ENCODE measurements at places on chromosomes 3 and 15.

- no peak for DNase-seq
Measured at GRCh38 chr3:6204891-6205290, 656.0 kb upstream of the GRM7 start.

- peak; percentile 27 for DNase-seq
Measured at GRCh38 chr15:57143511-57144078, 225.2 kb downstream of the TCF12 start.

DNA sequence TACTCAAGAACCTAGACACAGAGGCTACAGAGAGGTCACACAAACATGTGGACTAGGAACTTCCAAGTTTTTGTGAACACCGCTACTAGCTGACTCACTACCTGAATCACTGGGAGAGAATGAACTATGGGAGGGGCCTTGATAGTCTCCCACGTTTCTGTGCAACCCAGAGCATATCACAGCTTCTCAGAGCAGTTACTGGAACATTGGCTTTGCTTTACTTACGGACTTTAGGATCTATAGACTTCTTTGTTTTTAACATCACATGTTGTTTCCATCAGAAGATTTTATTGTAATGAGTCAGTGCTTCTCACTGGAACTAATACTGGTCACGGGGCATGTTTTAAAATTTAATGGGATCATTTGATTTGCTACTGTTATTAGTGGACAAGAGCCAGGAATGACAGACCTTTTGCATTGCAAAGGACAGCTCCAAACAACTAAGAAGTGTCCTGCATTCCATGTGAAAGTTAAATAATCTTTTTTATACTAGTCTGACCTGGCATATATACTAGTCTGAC is 35.6 kb downstream of the RTP4 start:
- DNase-seq = no peak

GRCh38 chr3:155178810-155179436 is 98.8 kb downstream of the MME start:
- no peak for DNase-seq

GRCh38 chr15:101053261-101053660 is 134.1 kb downstream of the LRRK1 start:
- DNase-seq = no peak

- no peak for DNase-seq
Measured at GRCh38 chr3:43048470-43048869, 57.4 kb downstream of the POMGNT2 start.

DNA sequence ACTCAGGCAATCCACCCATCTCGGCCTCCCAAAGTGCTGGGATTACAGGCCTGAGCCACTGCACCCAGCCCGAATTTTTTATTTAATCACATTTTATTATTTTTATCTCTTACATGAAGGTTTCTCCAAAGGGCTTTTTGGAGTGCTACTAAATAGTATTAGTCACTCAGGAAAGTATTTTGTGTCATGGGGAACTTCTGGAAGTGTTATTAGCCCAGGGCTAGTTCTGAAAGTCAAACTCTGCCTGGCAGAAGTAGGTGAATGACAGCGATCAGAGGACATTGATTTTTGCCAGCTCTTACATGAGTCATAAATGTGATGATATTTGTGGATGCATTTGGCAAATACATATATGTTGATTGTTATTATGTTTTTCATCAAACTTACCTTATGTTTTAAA is 48.7 kb downstream of the ZPLD1 start:
- no peak for DNase-seq

DNA sequence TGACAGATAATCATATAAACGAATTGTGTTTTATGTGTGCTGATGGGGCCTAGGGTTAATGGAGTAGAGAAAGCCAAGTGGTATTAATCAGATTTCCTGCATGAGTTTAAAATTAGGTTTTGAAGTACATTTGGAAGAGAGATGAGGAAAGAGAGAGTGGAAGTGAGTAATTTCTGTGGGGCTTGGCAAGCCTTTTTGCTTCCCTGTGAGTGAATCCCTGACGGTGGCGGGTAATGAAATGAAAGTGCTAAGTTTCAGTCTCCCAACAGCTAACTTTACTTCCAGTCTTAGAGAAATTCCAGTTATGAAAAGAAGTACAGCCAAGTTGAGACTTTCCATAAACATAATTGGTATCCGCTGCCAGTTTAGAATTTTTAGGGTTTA is 139.4 kb downstream of the BBX start:
- DNase-seq = no peak

DNA sequence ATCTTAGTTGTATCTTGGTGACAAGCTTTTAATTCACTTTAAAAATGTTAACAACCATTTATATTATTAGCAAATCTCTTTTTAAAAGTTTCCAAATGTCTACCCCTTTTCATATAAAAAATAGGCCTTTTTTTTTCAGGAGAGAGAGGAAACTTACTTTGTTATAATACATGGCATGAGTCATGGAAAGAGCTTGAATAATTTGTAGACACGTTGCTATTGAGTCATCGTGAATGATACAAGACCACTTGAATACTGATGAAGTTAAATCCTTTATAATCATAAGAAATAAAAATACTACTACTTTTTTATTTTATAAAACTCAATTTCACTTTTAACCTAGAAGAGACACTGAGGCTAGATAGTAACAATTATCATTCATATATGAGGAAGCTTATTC is 70.3 kb upstream of the BBX start:
- DNase-seq = no peak

- DNase-seq = no peak
Measured at GRCh38 chr3:142152384-142152783, 3.0 kb upstream of the TFDP2 start.

DNA sequence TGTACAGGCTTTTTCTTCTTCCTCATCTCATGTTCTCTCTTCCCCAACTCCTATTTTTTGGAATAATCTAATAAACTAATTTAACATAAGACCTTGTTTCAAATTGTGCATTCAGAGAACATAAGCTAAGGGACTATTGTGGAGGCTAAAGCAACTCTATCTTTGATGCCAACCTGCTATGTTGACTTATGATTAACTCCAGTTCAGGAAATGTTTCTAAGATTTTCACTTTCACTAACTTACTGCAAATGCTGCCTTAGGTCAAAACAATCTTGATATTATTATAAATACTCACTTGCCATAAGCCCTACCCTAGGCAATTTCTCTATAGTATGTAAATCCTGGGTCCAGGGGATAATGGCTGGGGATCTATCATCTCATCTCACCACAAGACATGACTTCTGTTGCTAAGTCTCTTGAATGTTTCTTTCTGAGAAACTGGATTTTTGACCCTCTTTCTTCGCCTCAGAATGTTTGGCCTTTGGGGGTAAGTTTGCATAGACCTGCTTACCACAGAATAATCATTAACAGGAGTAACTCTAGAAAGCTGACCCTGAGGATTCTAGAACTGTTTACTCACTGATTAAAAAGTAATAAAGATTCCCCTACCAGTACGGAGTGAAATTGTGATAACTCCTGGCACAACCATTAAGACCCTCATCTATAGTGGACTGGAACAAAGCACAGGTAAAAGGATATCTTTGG is 768.1 kb downstream of the GBE1 start:
- DNase-seq = no peak

GRCh38 chr3:12964711-12965612 is 108.3 kb downstream of the IQSEC1 start:
- no peak for DNase-seq

GRCh38 chr3:16239086-16239770 is 25.5 kb downstream of the DPH3 start:
- no peak for DNase-seq

DNA sequence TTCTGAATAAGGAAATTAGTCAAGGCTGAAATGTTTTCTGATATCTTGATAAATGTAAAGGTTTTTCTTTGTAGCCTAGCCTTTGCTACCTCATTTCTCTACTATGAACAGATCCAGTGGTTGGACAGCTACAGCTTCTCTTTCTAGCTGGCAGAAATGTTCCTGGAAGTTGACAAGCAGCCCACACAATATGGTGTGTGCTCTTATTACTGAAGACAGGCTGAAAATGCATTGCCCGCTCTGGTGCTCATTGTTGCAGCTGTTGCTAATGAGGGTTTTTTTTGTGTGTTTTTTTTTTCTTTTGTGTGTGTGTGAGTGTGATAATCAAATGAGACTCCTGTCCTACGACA is 844.3 kb upstream of the SEMA6D start:
- no peak for DNase-seq

DNA sequence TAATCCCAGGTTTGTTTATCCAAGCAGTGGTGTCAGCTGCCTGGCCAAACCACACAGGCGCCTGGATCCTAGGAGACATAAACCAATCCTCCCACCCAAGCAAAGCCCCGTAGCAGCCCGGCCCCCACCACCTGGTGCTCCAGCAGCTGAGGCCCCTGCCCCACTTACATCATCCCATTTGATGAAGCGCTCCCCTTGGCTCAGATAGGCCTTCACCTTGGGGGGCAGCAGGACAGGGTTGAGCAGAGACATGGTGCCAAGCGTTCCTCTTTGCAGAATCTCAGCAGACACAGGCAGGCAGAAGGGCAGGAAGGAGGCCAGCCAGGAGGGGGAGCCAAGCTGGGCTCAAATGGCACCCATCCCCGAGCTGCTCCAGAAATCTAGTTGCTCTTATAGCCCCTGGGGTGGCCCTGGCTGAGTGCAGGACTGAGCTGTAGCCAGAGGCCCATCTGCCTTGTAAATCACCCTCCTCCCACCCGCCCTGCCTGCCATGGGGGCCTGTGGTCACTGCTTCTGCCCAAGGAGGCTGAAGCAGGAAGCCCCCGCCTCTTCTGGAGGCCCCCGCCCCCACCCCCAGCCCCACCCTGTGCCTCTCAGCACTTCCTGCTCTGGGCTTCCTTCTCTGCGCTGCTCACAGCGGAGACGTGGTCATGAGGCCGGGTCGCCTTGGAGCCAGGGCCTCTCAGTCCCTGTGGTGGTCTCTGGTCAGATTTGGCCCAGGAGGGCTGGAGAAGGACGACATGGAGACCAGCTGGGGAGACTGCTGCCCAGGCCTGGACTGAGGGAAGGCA is at the start of gene PLCB2:
PLCB2 (minus strand) TSS at position 515 of the 791 bp plus-strand sequence; CDS start at position 252, 263 bp downstream.
- DNase-seq = no peak

DNA sequence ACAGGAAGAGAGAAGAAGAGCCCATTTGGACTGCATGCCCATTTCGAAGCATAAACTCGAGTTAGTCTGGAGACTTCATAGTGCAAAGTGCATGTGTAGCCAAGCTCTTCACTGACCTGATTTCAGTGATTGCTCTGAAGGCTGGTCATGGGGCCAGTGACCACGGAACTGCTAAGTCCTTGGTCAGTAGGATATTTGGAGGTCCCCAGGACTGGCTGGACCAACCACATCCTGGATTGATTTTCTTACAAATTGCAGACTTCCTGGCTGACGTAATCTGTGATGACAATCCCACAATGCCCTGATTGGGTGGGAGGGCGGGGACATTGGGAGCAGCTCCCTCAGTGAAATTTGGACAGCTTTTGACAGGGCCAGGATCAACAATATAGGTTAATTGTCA is 233.4 kb downstream of the CACNA2D3 start:
- DNase-seq = no peak

GRCh38 chr3:101185341-101185740 is 135.0 kb downstream of the IMPG2 start:
- DNase-seq = no peak
